ENCODE measurements at places on chromosomes 5 and 9.

DNA sequence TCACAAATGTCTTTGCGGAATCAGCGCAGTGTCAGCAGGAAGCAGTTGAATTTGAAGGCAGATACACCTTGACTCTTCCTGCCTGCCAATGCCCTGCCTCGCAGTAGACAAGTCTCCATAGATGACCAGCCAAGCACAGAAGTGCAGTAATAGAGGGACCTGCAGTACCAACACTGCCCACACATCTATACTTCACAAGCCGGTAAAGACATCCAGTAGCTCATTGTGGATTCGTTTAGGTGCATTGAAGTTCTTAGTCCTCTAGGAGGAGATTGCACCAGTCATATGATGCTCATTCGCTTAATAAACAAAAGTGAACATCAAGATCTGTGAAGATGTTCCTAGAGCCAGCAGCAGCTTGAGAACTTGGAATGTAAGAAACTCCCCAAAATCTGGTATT lies 7.1 kb upstream of the IFNA2 start:
- DNase-seq, result peak; percentile 8

DNA sequence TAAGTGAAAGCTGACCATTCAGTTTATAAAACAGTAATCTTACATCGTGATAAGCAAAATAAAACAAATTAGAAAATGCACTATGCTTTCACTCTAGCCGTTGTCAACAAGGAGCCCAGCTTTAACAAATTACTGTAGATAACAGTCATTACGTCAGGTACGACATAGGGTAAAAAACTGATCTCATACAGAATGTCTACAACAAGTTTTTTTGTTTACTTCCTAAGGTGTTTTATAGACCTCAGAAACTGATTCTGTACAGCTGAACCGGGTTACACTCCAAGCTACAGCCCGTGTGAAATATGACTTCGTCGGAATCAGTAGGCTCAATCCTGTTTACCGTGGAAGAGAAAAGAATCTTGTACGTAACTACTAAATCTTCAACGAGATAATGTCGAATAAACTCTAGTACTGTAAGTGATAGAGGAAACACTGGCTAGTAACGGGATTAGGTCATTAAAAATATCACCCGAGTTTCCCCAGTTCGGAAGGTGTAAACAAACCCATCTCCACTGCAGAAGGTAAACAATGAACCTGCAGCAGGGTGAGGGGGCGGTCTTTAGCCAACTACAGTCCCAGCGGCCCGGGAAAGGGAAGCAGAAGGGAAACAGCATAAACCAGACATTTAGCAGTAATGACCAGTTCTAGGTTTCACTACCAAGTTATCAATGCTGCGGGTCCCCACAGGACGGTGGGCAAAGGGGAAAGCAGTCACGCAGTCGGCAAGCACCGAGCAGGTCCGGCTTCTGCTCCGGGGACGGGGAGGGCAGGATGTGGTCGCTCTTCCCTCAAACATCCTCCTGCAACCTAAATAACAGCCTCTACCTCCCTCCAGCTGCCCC lies 1.1 kb downstream of the RICTOR start:
- DNase-seq, result peak; percentile 38

- DNase-seq, result peak; percentile 78
These were observed 255.7 kb downstream of the ENC1 start for GRCh38 chr5:74384851-74385250.

DNA sequence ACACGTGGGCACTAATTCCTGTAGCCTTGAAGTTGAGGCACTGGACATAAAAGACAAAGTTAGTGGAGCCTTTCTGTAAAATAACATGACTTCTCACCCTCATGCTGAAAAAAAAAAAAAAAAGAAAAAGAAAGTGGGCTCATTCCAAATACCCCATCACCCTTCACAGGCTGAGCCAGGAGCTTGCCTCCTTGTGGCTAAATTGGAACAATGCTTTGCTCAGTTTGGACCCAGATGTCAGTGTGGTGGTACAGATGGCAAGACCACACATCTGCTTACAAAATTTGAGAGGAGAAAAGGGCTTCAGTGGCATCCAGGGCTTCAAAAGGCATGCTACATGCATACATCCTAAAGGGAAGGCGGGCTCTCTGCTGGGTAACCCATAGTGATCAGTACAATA lies 342.8 kb downstream of the EBF1 start:
- DNase-seq, result no peak

GRCh38 chr5:115601701-115602590 lies at the start of gene TICAM2:
TSS of gene TICAM2 (minus strand) at chr5:115602479. CDS start at chr5:115581256, 21,223 bp downstream.
- peak; percentile 79 for DNase-seq

DNA sequence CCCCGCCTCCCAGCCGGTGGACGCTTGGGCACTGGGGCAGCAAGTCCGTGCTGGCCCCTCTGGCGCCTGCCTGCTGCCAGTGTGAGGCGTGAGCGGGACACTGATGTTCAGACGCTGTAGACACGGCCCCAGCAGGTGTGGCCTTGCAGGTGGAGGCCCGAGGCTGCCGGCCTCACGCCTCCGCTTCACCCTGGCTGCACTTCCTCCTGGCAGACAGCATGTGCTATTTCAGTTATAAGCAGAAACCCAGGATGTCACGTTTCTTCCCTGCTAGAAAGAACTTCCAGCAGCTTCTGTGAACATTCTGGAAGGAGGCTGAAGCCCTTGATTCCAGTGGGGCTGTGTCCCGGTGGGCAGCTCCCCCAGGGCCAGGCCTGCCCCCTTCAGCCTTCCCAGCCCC lies 114.8 kb upstream of the FCN2 start:
- no peak for DNase-seq

- no peak for DNase-seq
These were observed 173.8 kb upstream of the POC5 start for GRCh38 chr5:75891020-75891419.

GRCh38 chr5:81717860-81718259 lies 33.0 kb downstream of the SSBP2 start:
- peak; percentile 33 for DNase-seq

DNA sequence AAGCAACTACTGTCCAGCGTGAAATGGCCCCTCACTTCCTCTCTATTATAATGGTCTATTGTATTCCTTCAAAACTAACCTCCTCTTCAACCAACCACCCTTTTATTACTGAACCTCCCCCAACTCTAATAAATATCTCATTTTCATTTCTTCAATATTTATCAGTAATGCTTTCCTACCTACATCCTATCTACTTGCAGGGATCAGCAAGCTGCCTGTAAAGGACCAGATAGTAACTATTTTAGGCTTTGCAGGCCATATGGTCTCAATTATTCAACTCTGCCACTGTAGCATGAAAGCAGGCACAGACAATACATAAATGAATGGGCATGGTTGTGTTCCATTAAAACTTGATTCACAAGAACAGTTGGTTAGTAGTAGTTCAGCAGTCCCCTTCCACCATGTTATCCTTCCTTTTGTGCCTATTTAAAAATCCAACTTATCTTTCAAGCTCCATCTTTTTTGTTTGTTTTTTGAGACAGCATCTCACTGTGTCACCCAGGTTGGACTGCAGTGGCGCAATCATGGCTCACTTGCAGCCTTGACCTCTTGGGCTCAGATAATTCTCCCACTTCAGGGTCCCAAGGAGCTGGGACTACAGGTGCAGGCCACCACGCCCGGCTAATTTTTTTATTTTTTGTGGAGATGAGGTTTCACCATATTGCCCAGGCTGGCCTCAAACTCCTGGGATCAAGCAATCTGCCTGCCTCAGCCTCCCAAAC lies 45.8 kb downstream of the PCDHGC5 start:
- DNase-seq, result no peak

GRCh38 chr5:23235246-23235645 lies 272.2 kb upstream of the PRDM9 start:
- no peak for DNase-seq

- peak; percentile 42 for DNase-seq
These were observed 229.0 kb upstream of the PANK3 start for GRCh38 chr5:168808051-168808616.

DNA sequence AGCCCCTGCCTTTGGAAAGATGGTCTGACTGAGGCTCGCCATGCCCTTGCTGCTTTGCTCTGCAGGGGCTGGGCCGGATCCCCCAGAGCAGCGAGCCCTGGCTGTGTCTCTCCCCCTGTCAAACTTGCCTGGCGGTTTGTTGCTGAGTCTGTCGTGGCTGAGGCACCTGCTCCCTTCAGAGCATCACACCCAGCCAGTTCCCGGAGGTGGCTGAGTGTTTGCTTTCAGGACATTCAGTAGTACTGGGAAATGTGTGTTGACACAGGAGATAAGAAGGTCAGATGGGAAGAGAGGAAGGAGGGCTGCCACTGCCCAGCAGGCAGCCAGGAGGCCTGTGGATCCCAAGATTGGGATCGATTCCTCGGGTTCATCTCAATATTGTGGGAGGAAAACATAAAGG lies 62.9 kb downstream of the GADD45G start:
- DNase-seq, result no peak

DNA sequence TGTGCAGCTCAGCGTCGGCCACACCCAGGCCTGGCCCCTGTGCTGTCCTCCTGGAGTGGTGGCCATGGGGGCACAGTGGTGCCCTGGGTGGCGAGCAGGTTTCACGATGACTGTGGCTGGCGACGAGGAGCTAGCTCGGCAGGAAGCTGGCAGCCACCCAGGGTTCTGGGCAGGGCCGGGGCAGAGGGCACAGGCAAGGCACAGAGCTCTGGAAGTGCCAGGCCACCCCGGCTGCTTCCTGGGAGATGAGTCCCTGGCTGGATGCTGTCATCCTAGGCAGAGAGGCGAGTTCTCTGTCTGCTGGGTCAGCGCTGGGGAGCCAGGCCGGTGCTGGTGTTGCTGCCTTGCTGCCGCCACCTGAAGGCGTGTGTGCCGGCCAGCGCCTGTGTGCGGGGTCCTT lies 51.7 kb downstream of the RXRA start:
- no peak for DNase-seq

GRCh38 chr5:124408738-124409453 lies 337.5 kb downstream of the ZNF608 start:
- peak; percentile 53 for DNase-seq

DNA sequence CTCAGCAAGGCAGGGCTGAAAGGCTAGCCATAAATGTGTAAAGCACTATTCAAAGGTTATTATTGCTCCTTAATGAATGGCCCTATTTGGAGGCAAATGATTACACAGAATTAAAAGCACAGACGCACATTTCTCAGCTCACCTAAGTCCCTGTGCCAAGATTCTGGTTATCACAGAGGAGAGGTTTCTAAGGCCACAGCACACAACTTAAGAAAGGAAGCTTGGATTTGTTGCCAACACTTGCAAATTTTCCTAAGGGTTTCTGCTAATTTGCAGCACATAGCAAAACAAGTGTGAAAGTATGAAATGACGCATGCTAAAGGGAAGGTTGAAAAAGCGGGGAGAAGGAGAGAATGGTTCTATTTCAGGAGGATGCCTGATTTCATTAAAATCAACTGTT lies 834.1 kb upstream of the C9orf72 start:
- DNase-seq, result no peak

GRCh38 chr5:110963495-110963894 lies 108.0 kb upstream of the TSLP start:
- DNase-seq, result no peak

DNA sequence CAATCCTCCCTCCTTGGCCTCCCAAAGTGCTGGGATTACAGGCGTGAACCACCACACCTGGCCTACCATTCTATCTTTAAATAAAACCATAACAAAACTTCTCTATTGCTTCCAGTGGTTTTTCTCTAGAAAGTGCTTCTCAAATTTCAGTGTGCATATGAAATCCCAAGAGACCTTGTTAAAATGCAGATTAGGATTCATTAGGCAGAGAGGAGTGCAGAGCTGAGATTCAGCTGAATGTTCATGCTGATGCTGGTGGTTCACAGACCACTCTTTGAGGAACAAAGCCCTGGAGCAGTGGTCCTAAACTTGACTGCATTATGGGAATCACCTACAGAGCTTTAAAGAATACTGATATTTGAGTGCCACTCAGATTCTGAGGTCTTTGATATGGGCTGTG lies 28.2 kb downstream of the CARD6 start:
- DNase-seq, result no peak

DNA sequence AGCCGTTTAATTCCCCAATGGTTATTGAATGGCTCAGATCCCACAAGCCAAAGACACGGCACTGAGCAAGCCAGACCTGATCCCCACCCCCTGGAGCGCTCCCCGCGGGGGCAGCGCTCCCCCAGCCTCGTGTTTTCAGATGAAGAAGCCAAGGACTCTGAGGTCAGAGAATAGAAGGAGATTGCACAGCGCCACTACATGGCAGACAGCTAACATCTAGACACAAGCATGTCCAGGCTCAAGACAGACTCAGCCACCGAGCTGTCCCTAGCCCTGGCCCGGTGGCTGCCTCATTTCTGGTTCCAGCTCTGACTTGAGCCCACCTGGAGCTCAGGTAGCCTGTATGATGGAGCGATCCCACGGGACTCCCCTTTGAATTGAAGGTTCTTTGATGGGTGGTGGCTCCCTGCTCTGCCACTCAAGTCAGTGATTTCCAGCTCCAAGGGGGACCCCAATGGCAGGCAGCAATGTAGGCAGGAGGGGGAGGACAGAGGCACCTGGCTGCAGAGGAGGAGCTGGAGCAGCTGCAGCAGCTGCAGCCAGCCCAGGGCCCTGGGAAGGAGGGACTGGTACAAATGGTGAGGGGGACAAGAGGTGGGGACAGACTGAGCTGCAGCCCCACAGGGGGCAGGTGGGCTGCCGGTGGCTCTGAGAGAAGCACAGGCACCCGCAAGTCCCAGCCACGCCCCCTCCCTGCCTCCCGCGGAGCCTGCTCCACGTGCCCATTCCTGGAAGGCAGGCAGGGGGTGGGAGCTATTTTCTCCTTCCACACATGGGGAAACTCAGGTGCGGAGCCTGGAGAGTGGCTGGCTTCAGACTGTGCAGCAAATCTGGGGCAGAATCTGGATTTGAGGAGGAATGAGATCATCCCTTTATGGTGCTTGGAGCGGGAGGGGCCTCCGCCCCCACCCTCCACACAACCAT lies 40.2 kb downstream of the NTNG2 start:
- no peak for DNase-seq

DNA sequence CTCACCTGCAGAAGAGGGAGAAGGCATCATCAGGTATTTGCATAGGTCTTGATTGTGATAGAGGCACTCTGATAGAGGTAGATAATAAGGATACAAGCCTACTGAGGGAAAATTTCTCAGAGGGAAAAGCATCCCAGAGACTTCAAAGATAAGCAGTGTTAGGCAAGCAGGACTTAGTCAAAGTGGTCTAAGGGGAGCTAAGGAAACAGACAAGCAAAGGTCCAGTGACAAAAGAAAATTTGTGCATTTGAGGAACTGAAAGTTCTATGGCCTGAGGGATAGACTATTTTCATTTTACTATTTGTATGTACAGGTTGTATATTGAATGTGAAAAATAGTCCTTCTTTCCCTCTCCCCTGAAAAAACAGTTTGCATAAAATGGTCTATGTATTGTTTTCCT lies 27.4 kb downstream of the OXCT1 start:
- no peak for DNase-seq

GRCh38 chr5:133763744-133764143 lies 151.4 kb upstream of the FSTL4 start:
- DNase-seq, result no peak

DNA sequence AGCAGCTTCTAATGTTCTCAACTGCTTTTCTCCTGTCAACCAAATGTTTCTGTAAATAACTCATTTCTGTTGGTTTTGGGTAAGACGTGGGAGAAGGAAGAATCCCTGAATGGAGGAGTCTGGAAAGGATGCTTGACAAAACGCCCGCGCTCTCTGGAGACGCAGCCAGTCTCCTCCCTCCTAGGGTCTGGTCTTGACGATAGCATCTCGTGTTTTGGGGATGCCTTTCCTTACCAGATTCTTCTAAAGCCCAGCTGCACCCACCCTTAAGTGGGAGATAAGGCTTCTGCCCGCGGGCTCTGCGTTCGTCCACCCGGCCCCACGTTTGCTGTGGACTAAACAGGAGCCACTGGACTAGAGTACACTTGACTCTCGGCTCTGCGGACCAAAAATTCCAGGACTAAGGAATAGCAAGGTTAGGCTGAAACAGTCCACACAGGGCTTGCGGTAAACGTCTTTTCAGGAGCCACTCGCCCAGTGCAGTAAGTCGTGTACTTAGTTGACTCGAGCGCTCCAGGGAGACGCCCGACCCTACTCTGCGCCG lies 491 bp upstream of the CTSL start:
- peak; percentile 28 for DNase-seq

All from fibroblast of skin of right biceps (primary cell).